ENCODE measurements at places on chromosomes 2 and 18. TPM values are rescaled to one million over a fixed set of nuclear protein-coding genes. Genes with fewer than 3 reads are reported as not detected.

Gene SGPP2
- 5.7 TPM for total RNA-seq

Gene ABHD1
- total RNA-seq = 0.34 TPM

Gene LINC00305
- total RNA-seq = not detected

Gene RPE
- 57.7 TPM for total RNA-seq

Gene ARHGAP28
- not detected for total RNA-seq

Gene FEV
- total RNA-seq = not detected

Data from activated CD8-positive, alpha-beta memory T cell treated with anti-CD3 and anti-CD28 coated beads for 36 hours (primary cell).